Suprapubic skin (tissue), 4 donors: ENCODE measurements at places on chromosomes 3 and 15. TPM values are rescaled to one million over a fixed set of nuclear protein-coding genes. Genes with fewer than 3 reads are reported as not detected.

DAPK2 gene
- total RNA-seq: 13.1 TPM

AQP9 gene
- total RNA-seq: 49.0 TPM

MINAR1 gene
- 0.51 TPM for total RNA-seq

SPESP1 gene
- total RNA-seq: 2.8 TPM

HRG gene
- not detected for total RNA-seq

IL12A gene
- total RNA-seq: not detected

CLDN11 gene
- 3.5 TPM for total RNA-seq

GPR87 gene
- 34.1 TPM for total RNA-seq

SPATA12 gene
- not detected for total RNA-seq

TLR9 gene
- total RNA-seq: 0.16 TPM

CD86 gene
- 2.8 TPM for total RNA-seq

WDR72 gene
- total RNA-seq: 5.3 TPM

CP gene
- 3.9 TPM for total RNA-seq

THPO gene
- total RNA-seq: not detected

CADPS gene
- 3.6 TPM for total RNA-seq

THUMPD3 gene
- 14.2 TPM for total RNA-seq

PGBD4 gene
- 1.4 TPM for total RNA-seq
